HT1080 (cell line): ENCODE measurements at places on chromosomes 3 and 15.
A peak's percentile ranks its signal among the peaks of the same experiment; 100 is the strongest.

GRCh38 chr3:124582621-124583395 lies 147.4 kb upstream of the UMPS start:
- DNase-seq, result peak; percentile 47

DNA sequence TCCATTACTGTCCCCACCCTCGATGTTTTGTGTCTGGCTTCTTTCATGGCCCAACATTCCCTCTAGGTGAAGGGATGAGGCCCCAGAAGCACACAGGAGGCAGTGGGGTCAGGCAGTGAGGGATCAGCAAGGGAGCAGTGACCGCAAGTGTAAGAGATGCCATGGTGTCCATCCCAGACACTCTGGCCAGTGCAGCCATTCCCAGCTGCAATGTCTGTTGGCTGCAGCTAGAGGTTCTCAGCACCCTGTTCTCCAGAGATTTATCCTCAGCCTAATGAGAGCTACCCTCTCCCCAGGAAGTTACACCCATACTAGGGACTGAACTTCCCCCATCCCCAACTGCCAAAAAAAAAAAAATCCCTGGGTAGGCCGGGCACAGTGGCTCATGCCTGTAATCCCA lies 40.2 kb downstream of the TRANK1 start:
- DNase-seq, result no peak

GRCh38 chr3:14216257-14217048 lies 37.8 kb downstream of the LSM3 start:
- DNase-seq, result peak; percentile 39

DNA sequence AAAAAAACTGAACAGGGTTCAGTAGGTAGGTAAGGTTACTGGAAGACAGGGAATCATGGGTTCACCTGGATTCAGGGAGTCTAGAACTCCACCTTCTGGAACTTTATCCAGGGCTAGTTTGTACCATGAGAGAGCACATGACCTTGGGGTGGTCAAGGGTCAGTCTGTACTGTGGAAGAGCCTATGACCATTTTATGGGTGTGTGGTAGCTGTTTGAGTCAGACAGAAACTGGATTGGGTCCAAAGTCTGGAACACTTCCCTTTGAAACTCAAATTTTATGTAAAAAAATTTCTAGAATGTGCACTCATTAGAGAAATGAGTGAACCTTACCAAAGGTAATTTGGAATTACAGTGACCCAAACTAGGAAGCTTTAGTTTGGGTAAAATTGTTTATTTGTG lies 486.0 kb upstream of the AGTR1 start:
- DNase-seq, result peak; percentile 57

DNA sequence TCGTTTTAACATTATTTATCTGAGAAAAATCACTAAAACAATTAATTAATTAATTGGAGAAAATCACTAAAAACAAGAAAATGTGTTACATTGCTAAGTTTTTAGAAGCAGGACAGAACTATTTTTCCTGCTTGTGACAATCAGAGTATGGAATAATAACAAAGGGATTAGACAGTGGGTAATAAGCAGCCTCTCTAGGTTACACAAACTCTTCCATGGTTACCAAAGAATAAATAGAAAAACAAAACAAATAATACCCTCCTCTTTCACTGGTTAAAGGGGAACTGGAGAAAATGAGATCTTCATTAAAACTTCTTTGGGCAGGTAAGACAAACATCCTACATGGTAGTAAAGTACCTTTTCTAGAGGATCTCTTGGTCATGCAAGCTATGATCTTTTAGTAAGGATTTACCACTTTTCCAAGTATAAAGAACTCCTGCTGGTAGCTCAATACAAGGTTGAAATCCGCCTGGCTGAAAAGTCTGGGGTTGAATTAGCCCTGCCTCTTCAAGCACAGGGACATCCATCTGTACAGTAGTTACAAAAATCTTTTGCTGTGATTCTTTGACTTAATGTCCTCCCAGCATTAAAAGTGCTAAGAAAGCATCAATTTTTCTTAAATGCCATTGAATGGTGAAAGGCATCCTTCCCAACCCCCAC lies 2.5 kb upstream of the PLCH1 start:
- no peak for DNase-seq

- peak; percentile 98 for DNase-seq
These were observed 31.9 kb upstream of the UACA start for GRCh38 chr15:70795311-70795665.

GRCh38 chr3:112321867-112322652 lies 10.9 kb upstream of the CD200 start:
- no peak for DNase-seq
